Activated T-helper 17 cell treated with anti-CD3 and anti-CD28 coated beads, Interleukin-2, amount 50 U/mL, for 72 hours (primary cell): ENCODE measurements at places on chromosomes 12 and 14.
A peak's percentile ranks its signal among the peaks of the same experiment; 100 is the strongest.

DNA sequence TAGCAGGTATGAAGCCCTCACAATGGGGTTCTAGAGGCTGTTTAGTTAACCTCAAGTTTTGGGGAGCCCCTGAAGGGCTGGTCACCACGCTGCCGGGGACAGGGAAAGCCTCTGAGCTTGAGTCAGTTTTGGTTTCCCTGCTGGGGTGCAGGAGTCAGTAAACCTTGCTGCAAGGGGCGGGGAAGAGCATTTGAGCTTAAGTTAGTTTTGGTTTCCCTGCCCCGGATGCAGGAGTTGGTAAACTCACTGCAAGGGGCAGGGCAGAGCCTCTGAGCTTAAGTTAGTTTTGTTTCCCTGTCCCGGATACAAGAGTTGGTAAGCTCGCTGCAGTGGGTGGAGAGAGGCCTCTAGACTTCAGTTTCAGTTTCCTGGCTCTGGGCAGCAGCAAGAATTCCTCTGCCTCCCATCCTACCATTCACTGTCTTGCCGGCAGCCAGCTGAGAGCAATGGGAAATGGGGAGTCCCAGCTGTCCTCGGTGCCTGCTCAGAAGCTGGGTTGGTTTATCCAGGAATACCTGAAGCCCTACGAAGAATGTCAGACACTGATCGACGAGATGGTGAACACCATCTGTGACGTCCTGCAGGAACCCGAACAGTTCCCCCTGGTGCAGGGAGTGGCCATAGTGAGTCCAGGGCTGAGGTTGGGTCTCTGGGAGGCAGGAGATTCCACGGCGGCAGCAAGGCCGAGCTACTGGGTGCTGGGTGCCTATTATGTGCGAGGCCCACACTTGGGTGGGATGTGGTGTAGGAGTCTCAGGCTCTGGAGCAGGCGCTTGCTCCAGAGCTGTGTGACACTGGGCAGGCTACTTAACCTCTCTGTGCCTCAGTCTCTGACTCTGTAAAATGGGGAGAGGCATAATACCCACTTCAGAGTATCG is at the start of gene OAS2:
OAS2 (plus strand) TSS at position 357 of the 878 bp plus-strand sequence; CDS start at position 447, 90 bp downstream.
- ATAC-seq, result peak; percentile 92

- peak; percentile 32 for ATAC-seq
Observed at GRCh38 chr12:24838531-24838950, 110.4 kb downstream of the BCAT1 start.

GRCh38 chr14:34693228-34693939 is 21.0 kb downstream of the CFL2 start:
- peak; percentile 50 for ATAC-seq

DNA sequence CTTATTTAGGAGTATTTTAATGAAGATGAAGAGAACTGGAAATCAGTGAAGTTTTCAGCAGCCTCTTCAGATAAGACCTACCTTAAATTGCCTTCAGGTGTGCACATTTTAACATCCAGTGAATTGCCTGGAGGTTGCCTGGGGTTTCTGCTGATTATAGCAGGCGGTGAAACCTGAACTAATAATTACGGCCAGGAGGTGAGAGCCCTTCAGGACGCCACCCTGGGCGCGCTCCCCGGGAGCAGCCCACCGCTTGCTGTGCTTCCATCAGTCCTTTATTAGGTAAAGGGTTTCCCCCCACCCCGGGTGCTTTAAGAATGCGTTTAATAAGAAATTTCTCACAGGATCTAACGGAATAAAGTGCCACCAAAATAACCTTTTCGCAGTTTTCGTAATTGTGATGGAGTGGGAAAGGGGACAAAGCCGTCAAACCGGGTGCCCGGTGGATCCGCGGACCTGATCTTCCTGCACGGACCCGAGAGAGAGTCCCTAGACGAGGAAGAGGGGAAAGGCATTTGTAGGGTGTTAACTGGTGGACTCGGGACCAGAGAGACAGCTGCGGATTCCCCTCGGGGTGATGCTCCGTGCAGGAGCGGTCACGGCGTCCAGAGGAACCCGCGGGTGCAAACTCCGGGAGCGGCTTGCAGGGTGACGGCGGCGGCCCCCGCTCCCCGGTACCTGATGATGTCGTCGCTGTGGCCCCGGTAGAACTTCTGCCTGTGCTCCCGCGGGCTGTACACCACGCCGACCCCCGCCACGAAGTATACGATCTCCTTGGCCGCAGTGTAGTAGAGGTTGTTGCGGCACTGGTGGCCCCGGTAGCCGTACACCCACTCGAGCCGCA is 902 bp downstream of the EML5 start:
- peak; percentile 12 for ATAC-seq

DNA sequence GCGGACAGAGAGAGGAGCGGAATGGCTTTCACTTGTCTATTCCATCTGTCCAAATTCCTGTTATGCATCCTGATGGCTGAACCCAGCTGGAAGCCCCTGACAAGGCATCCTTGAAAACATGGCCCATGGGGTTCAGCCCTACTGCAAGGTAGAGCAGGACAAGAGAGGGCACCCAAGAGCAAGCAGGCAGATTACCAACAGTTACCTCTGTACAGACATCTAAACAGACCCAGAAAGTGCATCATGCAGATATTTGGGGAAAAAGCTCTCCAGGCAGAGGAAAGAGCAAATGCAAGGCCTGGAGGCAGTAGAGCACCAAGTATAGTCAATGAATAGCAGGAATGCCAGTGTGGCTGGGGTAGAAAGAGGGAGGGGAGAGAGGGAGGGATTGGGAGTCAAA is 407.5 kb downstream of the PCNX1 start:
- no peak for ATAC-seq

DNA sequence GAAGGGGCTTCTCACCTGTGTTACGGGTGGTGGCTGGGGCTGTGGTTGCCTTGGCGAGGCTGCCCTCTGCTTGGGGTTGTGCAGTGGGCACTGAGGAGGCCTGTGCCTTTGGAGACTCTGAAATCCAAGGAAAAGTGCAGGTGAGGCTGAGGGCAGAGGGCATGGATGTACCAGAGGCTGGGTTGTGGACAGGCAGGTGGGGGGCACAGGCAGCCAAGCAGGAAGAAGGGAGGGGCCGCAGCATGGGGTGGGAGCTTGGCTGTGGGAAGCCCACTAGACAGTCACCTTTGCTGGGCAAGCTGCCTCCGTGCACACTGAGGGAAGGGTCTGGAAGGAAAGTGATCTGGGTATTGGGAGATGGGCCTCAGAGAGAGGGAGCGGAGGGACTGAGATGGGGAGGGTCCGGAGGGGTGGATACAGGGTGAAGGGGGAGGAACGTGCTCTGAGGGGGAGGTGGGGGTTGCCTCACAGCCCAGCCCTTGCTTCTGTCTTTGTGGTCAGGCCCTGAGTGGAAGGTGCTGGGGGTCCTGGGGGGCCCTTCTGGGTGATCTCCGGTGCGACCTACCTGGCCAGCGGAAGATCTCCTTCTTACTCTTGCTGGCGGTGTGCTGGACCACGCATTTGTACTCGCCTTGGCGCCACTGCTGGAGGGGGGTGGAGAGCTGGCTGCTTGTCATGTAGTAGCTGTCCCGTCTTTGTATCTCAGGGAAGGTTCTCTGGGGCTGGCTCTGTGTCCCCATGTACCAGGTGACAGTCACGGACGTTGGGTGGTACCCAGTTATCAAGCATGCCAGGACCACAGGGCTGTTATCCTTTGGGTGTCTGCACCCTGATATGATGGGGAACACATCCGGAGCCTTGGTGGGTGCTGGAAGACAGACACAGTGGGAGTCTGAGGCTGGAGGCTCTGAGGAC is 318.7 kb downstream of the TMEM121 start:
- no peak for ATAC-seq

DNA sequence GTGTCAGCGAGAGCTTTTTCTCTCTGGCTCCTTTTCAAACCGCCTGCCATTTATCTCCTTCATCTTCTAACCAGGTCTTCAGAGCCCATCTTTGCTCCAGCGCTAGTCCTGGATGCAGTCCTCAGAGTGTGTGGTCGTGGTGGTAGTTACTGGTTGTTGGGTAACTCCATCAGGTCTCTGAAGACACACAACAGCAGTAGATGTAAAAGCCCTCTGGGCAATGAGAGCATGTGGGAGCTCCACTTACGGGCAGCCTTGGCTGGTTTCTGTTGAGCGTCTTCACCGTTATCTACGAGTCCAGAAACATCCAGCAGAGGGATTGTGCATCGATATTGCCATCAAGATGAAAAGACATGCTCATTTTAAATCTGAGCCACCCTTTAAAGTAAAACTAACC is 61.2 kb downstream of the FBXL14 start:
- peak; percentile 44 for ATAC-seq

DNA sequence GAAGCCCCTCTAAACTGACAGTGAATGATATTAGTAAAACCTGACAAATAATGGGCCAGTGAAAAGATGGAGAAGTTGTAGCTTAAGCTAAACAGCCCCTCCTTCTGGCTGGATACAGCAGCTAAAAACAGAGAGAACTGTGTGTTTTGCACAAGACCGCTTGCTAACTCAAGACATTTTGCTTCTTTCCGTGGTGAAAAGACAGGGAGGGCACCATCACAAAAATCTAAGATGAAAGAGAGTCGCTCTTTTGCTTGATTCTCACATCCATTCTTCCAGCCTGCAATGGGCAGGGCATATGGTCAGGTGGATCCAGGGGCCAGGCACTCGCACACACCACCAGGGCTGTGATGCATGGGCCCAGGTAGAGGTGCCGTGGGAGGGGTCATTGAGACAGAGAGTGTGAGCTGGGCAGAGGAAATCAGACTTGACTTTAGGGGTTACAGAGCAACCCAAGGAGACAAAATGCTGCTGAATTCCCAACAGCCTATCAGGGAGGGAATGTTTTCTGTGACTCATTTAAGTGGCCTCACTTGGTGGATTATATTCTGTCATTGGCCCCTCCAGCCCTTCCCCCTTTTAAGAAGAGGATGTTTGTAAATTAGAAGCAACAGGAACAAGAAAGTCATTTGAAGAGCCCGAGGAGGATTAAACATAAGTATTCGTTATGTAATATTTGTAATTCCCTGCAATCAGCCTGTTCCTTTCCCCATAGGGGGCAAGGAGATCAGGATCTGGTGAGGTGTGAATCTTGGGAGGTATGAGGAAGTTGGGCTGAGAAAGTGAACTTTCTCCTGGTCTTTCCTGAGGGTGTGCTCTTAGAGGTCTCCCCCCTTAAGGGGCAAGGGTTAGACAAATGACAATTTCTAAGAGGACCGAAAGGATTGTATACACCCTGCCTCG is 12.3 kb downstream of the EMP1 start:
- ATAC-seq, result no peak

GRCh38 chr12:112282920-112283319 is 99.3 kb downstream of the HECTD4 start:
- ATAC-seq, result no peak

DNA sequence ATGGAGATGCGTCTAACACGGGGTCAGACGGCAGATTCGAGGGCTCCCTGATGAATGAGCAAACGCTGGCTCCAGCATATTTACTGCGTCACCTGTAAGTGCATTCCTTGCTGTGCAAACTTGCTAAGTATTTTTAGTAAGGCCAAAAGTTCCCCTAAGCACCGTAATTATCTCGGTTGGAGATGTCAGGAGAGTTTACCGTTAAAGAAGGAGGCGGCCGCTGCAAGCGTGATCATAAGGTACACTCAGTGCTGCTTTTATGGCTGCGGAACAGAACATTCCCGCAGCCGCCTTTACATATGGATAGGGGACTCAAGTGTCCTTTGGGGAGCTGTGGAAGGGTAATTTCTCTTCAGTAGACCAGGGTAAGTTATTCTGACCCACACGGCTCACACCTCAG is 175.6 kb downstream of the GLT1D1 start:
- no peak for ATAC-seq

DNA sequence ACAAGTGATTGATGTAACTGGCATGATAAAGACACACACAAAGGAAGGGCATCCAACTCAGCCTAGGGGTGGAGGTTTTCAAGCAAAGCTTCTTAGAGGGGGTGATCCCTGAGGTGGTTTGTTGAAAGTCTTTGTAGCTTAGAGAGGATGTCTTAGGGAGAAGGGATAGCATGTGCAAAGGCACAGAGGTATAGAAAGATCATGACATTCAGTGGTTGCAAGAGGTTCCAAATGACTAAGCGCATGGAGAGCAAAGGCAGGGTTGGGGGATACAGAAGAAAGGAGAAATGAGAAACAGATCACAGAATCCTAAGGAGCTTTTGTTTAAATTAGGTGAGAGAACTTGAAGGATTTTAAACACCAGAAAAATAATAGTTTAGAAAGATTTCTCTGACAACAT is 5.2 kb upstream of the CCT2 start:
- ATAC-seq, result no peak
